Upper lobe of left lung (tissue), 6 donors: ENCODE measurements at places on chromosomes 1 and 21. TPM values are rescaled to one million over a fixed set of nuclear protein-coding genes. Genes with fewer than 3 reads are reported as not detected.

SHCBP1L gene
- not detected for total RNA-seq

DCST1 gene
- total RNA-seq = not detected

SHISA4 gene
- total RNA-seq = 10.8 TPM

PTAFR gene
- total RNA-seq = 16.8 TPM

CELA2A gene
- 0.83 TPM for total RNA-seq

KCNE2 gene
- not detected for total RNA-seq

ZNF684 gene
- total RNA-seq = 1.4 TPM

ZNF326 gene
- 18.2 TPM for total RNA-seq

GRCh38 chr1:25566176-25566729 lies 22.8 kb downstream of the LDLRAP1 start:
- H3K27ac ChIP-seq = peak overlapping the region; percentile 73
- H3K36me3 ChIP-seq = peaks cover 33% of the 10 kb centered on the region
- no peak overlapping the region for H3K4me3 ChIP-seq
- peaks cover 37% of the 10 kb centered on the region for H3K4me1 ChIP-seq
- H3K27me3 ChIP-seq = no peaks in the 10 kb centered on the region

- no peaks in the 10 kb centered on the region for H3K4me1 ChIP-seq
- H3K4me3 ChIP-seq = no peak overlapping the region
- no peaks in the 10 kb centered on the region for H3K36me3 ChIP-seq
- peak; percentile 51 for DNase-seq
- H3K27ac ChIP-seq = no peak overlapping the region
Measured at GRCh38 chr1:18597160-18598042, 33.2 kb upstream of the PAX7 start.

GRCh38 chr1:92701147-92701546 lies 83.8 kb downstream of the EVI5 start:
- H3K36me3 ChIP-seq = peaks cover 6% of the 10 kb centered on the region
- no peak overlapping the region for H3K27ac ChIP-seq
- H3K4me1 ChIP-seq = no peaks in the 10 kb centered on the region
- no peak for DNase-seq
- H3K4me3 ChIP-seq = no peak overlapping the region

DNA sequence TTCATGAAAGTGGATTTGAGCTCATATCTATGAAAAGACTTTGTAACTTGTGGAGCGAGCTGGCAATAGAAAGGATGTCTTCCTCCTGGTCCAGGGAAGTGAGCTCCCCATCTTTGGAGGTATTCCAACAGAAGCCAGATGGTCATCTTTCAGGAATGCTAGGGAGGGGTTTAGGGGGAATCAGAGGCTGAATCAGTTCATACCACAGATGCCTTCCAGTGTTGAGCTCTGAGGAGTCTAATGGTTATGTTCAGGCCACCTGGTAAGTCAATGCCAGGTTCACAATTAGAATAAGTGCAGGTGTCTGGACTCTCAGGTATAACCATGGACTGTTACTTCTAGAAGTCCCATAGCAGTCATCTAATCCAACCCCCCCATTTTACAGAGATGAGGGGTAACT lies 119.1 kb downstream of the ACTL8 start:
- DNase-seq = no peak
- no peak overlapping the region for H3K4me3 ChIP-seq
- no peak overlapping the region for H3K27ac ChIP-seq
- no peaks in the 10 kb centered on the region for H3K36me3 ChIP-seq
- H3K27me3 ChIP-seq = no peaks in the 10 kb centered on the region
- H3K4me1 ChIP-seq = no peaks in the 10 kb centered on the region

DNA sequence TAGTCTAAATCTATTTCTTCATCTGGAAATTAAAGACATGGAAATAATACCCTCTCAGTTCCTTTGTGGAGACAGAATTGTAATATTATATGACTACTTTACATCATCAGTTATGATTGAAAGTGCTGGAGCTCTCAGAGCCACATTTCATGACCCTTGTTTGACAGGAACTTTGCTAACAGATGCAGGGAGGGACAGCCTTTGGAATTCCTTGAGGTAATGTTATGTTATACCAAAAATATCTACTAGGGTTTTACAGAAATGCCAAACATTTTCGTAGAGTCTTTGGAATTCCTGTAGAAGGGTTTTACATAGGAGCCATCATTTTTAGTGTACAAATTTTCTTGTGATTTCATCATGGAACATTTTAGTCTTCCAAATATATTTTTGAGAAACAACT lies 57.4 kb upstream of the ADAMTS5 start:
- no peak overlapping the region for H3K4me3 ChIP-seq
- H3K27me3 ChIP-seq = no peaks in the 10 kb centered on the region
- no peaks in the 10 kb centered on the region for H3K4me1 ChIP-seq
- no peak overlapping the region for H3K27ac ChIP-seq
- no peaks in the 10 kb centered on the region for H3K36me3 ChIP-seq
- DNase-seq = no peak
